ENCODE measurements at places on chromosomes 12 and 14. TPM values are rescaled to one million over a fixed set of nuclear protein-coding genes. Genes with fewer than 3 reads are reported as not detected.

DNA sequence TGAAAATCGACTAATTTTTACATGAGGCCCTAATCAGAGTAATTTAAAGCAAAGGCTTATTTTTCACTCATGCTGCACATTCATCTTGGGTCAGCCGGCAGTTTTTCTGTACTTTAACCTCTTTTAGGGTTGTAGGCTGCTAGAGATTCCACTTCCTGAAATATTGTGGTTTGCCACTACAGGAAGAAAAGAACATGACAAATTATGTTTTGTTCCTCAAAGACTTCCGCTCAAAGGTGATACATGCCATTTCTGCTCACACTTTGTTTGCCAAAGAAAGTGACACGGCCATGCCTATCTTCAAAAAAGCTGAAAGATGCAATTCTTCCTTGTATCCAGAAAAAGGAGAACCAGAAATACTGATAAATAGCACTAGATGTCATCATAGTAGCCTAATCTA is 183.4 kb upstream of the PPFIA2 start:
- no peaks in the 10 kb centered on the region for H3K27me3 ChIP-seq
- H3K4me1 ChIP-seq = no peaks in the 10 kb centered on the region
- no peak overlapping the region for H3K4me3 ChIP-seq
- DNase-seq = no peak

GRCh38 chr14:53152184-53152886 is 788 bp downstream of the DDHD1 start:
- peak overlapping the region; percentile 71 for H3K4me3 ChIP-seq
- no peaks in the 10 kb centered on the region for H3K27me3 ChIP-seq
- no peaks in the 10 kb centered on the region for H3K4me1 ChIP-seq
- peak; percentile 59 for DNase-seq

DNA sequence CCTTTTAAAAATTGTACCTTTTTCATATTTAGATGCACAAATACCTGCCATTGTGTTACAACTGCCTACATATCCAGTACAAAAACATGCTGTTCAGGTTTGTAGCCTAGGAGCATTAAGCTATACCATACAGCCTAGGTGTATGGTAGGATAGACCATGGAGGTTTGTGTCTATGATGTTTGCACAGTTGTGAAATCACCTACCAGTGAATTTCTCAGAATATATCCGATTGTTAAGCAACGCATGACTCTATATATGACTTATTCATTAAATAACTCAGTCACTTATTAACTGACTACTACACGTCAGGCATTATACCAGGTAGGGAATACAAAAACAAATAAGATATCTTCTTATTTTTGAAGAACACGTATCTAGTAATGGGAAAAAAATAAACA is 26.2 kb upstream of the ETNK1 start:
- no peaks in the 10 kb centered on the region for H3K36me3 ChIP-seq
- no peak overlapping the region for H3K27ac ChIP-seq
- H3K4me1 ChIP-seq = no peaks in the 10 kb centered on the region
- no peak for DNase-seq
- no peak overlapping the region for H3K4me3 ChIP-seq

GRCh38 chr14:33432407-33433023 is 493.8 kb downstream of the NPAS3 start:
- no peak overlapping the region for H3K27ac ChIP-seq
- H3K4me3 ChIP-seq = no peak overlapping the region
- H3K36me3 ChIP-seq = no peaks in the 10 kb centered on the region

GRCh38 chr12:263574-263973 is 938 bp upstream of the SLC6A13 start:
- no peaks in the 10 kb centered on the region for H3K36me3 ChIP-seq
- no peaks in the 10 kb centered on the region for H3K4me1 ChIP-seq
- H3K27ac ChIP-seq = no peak overlapping the region
- no peaks in the 10 kb centered on the region for H3K27me3 ChIP-seq
- no peak for DNase-seq

GRCh38 chr14:34098985-34099349 is 148.1 kb upstream of the EGLN3 start:
- no peak overlapping the region for H3K27ac ChIP-seq
- H3K4me3 ChIP-seq = no peak overlapping the region
- no peak for DNase-seq
- no peaks in the 10 kb centered on the region for H3K27me3 ChIP-seq
- H3K36me3 ChIP-seq = no peaks in the 10 kb centered on the region

DNA sequence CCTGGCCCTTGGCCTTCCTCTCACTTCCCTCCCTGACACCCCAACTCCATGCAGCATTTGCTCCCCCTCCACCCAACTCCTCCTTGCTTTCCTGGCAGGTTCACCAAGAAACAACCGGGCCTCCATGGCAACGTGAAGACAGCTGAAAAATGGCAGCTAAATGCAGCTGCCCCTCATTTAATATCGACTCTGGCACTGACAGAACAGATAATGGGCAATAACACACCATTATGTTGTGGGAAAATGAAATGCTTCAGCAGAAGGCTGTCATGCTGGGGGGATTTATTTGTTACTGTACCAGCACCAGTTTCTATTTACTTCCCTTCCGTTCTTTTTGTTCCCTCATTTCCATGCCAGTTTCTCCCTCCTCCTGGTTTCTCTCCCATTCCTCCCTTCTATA is 440.8 kb downstream of the NRXN3 start:
- no peak overlapping the region for H3K4me3 ChIP-seq
- no peak overlapping the region for H3K27ac ChIP-seq
- no peaks in the 10 kb centered on the region for H3K36me3 ChIP-seq
- no peaks in the 10 kb centered on the region for H3K27me3 ChIP-seq

DNA sequence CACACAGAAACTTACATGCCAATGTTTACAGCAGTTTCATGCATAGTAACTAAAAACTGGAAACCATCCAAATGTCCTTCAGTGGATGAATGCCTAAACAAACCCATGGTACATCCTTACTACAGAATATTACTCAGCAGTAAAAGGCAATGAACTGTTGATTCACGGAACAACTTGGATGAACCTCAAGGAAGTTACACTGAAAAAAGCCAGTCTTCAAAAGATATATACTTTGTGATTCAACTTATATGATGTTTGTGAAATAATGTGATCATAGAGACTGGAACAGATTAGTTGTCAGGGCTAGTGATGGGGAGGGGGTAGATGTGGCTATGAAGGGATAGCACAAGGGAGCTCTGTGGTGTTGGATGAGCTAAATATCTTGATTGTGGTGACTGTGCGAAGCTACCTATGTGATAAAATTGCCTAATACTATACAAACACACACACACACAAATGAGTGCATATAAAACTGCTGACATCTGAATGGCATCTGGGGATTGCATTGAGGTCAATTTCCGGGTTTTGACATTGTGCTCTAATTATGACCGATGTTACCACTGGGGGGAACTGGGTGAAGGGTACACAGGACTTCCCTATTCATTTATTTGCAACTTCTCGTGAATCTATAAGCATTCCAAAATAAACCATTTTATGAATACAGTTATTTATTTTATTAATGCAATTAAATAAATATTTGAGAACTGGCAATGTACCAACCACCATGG is 94.3 kb downstream of the RIN3 start:
- no peak overlapping the region for H3K4me3 ChIP-seq
- H3K27ac ChIP-seq = peak overlapping the region; percentile 38
- DNase-seq = no peak

DNA sequence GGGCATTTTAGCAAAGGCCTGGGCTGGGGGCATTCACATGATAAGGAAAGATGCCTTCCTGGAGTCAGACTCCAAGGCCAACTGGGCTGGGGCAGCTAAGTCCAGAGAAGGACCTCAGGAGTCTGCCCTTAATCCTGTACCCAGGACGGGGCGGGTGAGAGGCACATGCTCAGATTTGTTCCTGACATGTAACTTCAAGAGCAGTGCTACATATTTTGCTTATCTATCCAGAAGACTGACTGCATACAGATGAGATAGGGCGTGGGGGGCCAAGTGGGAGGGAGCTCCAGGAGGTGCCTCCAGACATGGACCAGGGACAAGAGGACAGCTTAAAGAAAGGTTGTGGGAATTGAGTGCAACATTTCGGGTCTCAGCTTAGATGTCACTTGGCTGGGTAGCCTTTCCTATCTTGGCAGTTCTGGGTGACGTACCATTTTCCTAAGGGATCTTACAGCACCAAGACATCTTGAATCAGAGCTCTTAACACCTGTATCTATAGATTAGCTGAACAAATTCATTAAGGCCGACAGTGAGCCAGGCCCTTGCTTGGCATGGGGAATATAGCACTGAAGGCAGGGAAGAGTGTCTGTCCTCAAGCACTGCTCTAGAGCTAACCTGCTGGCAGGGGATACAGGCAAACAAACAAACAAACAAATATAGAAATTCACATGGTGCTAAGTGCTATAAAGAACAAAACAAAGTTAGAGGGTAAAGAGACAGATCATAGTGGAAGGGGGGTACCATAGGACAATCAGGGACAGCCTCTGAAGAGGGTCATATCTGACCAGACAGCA is 61.2 kb downstream of the PTPN21 start:
- DNase-seq = no peak
- no peaks in the 10 kb centered on the region for H3K36me3 ChIP-seq
- no peaks in the 10 kb centered on the region for H3K4me1 ChIP-seq
- no peak overlapping the region for H3K4me3 ChIP-seq
- peak overlapping the region; percentile 26 for H3K27ac ChIP-seq

- H3K4me3 ChIP-seq = no peak overlapping the region
- no peaks in the 10 kb centered on the region for H3K36me3 ChIP-seq
- H3K27ac ChIP-seq = no peak overlapping the region
- no peaks in the 10 kb centered on the region for H3K4me1 ChIP-seq
Measured at GRCh38 chr12:5996459-5996858, 51.4 kb upstream of the ANO2 start.

- no peaks in the 10 kb centered on the region for H3K36me3 ChIP-seq
- DNase-seq = no peak
- no peak overlapping the region for H3K4me3 ChIP-seq
Measured at GRCh38 chr14:53520078-53520928, 367.2 kb upstream of the DDHD1 start.

DNA sequence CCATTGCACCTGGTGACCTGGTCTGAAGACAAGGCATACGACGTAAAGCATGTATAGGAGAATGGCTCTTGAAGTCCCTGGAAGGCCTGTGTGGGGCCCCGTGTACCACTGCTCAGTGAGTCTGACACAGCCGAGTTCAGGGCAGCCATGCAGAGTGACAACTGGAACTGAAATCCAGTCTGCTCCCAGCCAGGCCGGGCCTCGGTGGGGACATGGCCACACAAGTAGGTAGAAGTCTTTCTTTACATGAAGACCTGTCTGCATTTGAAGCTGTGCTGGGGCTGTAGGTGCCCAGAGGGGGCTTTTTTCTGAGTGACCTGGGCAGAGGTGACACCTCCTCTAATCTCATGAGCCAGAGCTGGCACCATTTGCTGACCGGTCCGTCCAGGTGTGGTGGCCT is 35.7 kb downstream of the ADGRD1 start:
- no peak overlapping the region for H3K27ac ChIP-seq
- H3K4me3 ChIP-seq = no peak overlapping the region
- no peaks in the 10 kb centered on the region for H3K27me3 ChIP-seq
- no peaks in the 10 kb centered on the region for H3K36me3 ChIP-seq

GRCh38 chr12:99119449-99119848 is 474.4 kb downstream of the APAF1 start:
- H3K27me3 ChIP-seq = no peaks in the 10 kb centered on the region
- H3K4me3 ChIP-seq = no peak overlapping the region
- H3K27ac ChIP-seq = no peak overlapping the region
- H3K36me3 ChIP-seq = no peaks in the 10 kb centered on the region

GRCh38 chr12:7907009-7907408 is 29.0 kb downstream of the SLC2A3 start:
- H3K27me3 ChIP-seq = no peaks in the 10 kb centered on the region
- H3K4me3 ChIP-seq = no peak overlapping the region
- no peak overlapping the region for H3K27ac ChIP-seq

DNA sequence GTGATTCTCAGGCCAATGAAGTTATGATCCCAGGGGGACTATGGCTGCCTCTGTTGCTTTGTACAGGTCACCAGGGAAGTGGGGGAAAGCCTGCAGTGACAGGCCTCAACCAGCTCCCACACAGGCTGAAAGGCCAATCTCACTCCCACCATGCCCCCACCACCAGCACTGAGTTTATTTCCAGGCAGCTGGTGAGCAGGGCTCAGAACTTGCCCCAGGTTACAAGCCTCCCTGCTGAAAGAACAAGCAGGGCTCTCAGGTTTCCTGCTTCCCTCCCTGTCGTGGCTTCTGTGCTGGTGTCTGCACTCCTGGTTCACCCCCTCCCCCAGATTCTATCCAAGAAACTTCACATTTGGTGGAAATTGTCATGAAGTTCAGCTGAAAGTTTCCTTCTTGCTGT is 260.3 kb downstream of the CCDC59 start:
- no peak overlapping the region for H3K4me3 ChIP-seq
- H3K4me1 ChIP-seq = no peaks in the 10 kb centered on the region
- H3K27me3 ChIP-seq = no peaks in the 10 kb centered on the region
- H3K36me3 ChIP-seq = no peaks in the 10 kb centered on the region

DNA sequence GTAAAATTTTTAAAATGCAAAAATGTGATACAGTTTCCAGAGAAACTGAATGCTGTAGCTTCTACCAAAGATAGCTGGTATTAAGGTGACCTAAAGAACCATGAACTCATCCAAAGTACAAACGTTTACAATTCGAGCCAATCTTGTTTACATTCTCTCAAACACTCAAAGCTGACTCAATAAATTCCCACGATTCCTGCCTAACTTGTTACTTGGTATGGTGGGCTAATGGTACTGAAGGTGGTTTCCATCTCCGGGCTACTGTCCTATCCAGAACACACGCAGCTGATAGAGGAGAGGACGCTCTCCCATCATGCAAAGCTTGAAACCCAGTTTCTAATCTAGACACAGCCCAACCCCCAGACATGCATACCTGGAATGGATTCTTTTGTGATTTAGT is 31.5 kb downstream of the RAD9B start:
- H3K4me3 ChIP-seq = no peak overlapping the region
- H3K27ac ChIP-seq = no peak overlapping the region
- peaks cover 6% of the 10 kb centered on the region for H3K36me3 ChIP-seq
- H3K27me3 ChIP-seq = no peaks in the 10 kb centered on the region
- H3K4me1 ChIP-seq = peaks cover 9% of the 10 kb centered on the region

DNA sequence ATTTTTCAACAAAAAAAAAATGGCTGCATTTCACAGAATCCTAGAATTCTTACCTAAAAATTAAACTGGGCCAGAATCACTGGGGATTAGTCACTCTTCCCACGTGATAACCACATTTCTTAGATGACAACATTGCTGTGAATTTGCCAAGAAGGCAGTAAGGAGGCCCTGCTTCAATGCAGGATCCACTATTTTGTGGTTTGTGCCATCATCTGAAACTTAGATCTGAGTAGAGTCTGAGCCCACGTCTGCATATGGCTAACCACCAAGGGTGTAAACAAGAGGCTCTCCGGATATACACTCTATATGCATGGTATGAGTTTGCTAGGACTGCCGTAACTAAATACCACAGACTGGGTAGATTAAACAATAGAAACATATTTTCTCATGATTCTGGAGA is 24.4 kb upstream of the TBX5 start:
- H3K4me1 ChIP-seq = no peaks in the 10 kb centered on the region
- H3K27ac ChIP-seq = no peak overlapping the region
- H3K36me3 ChIP-seq = no peaks in the 10 kb centered on the region
- peaks cover 4% of the 10 kb centered on the region for H3K27me3 ChIP-seq
- H3K4me3 ChIP-seq = no peak overlapping the region
- DNase-seq = no peak

Gene PTPRB
- total RNA-seq = 17.3 TPM

Gene SYNDIG1L
- total RNA-seq = not detected

Gene PITPNM2
- total RNA-seq = 17.4 TPM

Gene FAM222A
- total RNA-seq = 3.9 TPM

Gene TBX5
- not detected for total RNA-seq

Gene SIRT4
- 1.3 TPM for total RNA-seq

Gene CAPS2
- 1.5 TPM for total RNA-seq
